PC-9 (cell line): ENCODE measurements at places on chromosomes 11 and 22.
A peak's percentile ranks its signal among the peaks of the same experiment; 100 is the strongest.

GRCh38 chr11:124768914-124769313, 6.8 kb upstream of the ESAM start:
- DNase-seq: no peak

DNA sequence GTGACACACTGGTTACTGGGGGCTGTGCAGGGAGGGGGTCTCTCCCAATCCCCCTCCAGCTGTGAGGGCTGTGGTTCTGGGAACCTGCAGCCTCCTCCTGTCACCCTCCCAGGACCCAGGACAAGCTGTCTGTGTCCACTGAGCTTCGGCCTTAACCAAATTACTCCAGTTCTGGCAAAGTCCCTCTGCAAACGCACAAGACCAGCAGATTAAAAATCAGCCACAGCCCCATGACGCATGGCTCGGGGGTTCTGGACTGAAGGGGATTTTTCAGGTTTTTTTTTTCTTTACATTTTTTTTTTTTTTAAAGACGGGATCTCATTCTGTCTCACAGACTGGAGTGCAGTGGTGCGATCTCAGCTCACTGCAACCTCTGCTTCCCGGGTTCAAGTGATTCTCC, 32.2 kb upstream of the A4GALT start:
- DNase-seq: no peak

- no peak for DNase-seq
Measured at GRCh38 chr22:40033586-40034380, 39.0 kb downstream of the FAM83F start.

GRCh38 chr11:86932924-86933875, 22.0 kb downstream of the FZD4 start:
- DNase-seq: no peak

DNA sequence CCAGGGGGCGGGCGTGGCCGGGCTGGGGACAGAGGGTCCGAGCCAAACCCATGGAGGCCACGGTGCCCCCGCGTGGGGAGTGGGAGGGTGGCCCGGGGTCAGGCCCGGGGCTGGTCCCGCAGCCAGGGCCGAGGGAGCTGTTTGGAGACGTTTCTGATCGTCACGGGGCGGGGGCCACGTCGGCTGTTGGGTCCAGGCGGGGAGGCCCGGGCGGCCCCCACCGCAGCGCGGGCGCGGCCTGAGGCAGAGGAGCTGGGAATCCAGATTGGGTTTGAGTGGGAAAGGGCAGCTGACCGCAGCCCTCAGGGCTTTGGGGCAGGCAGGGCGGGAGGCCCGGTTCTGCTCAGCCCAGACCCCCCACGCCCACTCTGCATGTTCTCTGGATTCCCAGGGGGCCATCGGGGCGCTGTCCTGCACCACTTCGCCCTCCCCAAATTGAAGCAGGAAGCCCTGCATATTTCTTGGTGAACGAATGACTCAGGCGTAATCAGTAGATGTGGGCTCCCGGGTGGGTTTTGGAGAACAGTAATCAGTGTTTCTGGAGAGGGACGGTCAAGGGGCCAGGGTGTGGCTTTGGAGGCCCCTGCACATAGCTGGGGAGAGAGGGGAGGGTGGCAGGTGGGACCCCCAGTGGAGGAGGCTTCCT, 583 bp downstream of the MRPL23 start:
- no peak for DNase-seq

DNA sequence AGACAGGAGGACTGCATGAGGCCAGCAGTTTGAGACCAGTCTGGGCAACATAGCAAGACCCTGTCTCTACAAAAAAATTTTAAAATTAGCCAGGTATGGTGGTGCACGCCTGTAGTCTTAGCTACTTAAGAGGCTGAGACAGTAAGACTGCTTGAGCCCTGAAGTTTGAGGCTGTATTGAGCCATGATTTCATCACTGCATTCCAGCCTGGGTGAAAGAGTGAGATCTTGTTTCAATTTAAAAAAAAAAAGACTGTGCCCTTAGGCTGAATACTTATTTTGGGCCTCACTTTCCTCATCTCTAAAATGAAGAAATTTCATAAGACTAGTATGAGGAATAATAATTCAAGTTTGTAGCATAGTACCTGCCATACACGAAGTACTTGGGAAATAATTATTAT, 6.9 kb downstream of the AQP11 start:
- DNase-seq: peak; percentile 84

DNA sequence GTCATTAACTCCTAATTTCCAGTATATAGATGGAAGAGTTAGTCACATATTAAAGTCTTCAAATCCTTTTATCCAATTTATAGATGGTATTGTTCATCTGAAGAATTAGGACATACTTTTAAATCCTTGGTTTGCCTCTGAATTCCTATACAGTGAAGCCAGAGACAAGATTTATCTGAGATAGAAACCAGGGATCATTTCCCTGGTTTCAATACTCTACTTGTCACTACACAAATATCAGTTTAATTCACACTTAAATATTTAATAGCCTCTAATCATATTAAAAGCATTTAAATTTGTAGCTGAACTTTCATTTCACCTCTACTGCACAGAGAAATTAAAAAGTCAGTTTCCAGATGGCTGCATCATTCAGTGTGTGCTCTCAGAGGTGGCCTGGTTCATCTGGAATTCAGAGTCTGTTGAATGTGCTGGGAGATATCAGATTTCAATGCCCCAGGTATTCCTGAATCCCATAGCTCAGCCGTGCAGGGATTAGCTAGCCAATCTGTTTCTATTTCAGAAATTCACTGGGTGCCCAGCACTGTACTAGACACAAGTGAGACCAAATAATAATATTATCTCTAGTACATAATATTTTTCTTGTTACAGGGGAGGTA, 344.3 kb downstream of the AASDHPPT start:
- no peak for DNase-seq

GRCh38 chr11:10405865-10406592, 49.0 kb upstream of the AMPD3 start:
- peak; percentile 72 for DNase-seq

- no peak for DNase-seq
Measured at GRCh38 chr11:13261591-13262061, 16.0 kb upstream of the BMAL1 start.

GRCh38 chr22:49999946-50000586, 12.5 kb downstream of the IL17REL start:
- no peak for DNase-seq

DNA sequence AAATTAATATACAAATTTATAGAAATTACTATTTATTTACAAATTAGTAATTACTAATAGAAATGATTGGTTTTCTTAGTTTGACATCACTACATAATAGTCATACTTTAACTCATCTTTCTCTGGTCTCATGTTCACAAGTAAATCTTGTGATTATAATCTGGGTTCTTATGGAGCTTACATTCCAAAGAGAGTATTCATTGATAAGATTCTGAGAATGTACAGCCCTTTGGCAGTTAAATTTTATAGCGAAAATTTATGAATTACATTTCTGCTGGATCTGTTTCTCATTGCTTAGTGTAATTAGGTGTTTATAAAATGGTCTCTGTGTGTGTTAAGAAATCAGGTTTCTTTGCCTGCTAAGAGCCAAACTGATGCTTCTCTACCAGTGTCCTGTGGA, 175.2 kb downstream of the TMEM135 start:
- no peak for DNase-seq

GRCh38 chr11:18452927-18453326, 2.7 kb upstream of the LDHAL6A start:
- DNase-seq: no peak

- no peak for DNase-seq
Measured at GRCh38 chr11:69657911-69658625, 17.1 kb downstream of the LTO1 start.

DNA sequence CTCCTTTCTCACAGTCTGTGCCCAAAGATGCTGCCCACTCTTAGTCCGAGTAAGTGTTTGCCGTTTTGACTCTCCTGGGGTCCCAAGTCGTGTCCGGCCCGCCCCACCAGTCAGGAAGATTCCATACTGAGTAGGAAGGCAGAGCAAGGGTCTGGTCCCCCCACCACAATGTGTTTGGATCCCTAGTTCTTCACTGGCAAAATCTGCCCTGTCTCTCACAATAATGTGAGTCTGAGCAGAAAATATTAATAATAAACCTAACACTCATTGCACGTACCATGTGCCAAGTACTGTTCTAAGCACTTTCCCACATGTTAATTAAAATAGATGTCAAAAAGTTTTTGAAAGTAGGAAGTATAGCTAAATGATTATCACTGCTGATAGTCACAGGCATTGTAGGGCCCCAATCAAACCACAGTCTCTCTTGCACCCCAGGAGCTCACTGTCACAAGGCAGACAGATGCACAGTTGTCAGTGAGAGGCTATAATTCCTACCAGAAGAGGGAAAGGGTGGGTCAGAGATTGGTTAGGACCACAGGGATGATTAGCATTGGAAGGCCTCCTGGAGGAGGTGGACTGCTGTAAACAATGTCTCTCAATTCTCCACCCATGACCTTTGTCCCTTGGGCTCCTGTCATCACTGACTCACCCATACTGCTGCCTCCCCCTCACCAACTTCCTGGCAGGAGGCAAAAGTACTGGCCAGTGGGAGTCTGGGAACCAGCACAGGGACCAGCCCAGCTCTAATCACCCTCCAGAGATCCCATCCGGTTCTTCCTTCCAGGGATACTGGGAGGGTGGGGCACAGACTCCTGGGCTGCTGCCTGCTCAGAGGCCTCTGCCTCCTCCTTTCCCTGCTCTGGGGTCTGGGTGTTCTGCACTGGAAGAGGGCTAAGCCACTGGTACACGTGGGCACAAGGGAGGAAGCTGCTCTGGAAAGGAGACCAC, 1.0 kb upstream of the POLD4 start:
- DNase-seq: peak; percentile 97

DNA sequence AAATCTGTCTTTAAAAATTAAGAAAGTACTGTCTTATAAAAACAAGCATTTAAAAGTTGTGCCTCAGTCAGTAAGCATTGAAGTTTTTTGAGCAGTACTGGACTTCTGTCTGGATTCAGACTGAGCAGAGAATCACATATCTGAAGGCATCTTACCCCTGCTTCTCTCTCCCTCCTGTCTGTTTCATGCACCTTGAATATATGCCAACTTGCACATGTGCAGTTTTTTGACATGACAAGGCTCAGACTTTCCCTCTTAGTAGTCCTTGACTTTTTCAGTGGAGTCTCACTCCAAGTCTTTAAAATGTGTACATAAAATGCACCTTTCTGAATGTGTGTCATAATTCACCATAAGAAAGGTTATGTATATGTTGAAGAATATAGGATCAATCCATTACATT, 19.8 kb downstream of the SPECC1L start:
- DNase-seq: no peak

DNA sequence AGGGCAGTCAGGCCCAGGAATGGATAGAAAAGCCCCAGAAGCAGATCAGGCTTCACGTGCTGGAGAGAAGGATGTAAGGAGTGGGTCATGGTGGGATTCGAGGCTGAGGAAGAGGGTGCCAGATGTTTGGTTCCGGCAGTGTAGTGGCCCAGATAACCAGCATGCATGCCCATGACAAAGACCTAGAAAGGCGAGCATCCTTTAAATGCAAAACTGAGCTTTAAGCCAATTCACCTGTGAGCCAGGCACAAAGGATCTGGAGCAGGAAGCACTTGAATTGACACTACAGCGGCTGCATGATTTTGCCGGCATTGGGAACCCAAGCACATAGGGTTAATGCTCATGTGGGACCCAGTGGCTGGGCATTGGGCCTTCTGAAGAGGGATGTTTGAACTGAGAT, 185.5 kb downstream of the TRIM29 start:
- DNase-seq: no peak

DNA sequence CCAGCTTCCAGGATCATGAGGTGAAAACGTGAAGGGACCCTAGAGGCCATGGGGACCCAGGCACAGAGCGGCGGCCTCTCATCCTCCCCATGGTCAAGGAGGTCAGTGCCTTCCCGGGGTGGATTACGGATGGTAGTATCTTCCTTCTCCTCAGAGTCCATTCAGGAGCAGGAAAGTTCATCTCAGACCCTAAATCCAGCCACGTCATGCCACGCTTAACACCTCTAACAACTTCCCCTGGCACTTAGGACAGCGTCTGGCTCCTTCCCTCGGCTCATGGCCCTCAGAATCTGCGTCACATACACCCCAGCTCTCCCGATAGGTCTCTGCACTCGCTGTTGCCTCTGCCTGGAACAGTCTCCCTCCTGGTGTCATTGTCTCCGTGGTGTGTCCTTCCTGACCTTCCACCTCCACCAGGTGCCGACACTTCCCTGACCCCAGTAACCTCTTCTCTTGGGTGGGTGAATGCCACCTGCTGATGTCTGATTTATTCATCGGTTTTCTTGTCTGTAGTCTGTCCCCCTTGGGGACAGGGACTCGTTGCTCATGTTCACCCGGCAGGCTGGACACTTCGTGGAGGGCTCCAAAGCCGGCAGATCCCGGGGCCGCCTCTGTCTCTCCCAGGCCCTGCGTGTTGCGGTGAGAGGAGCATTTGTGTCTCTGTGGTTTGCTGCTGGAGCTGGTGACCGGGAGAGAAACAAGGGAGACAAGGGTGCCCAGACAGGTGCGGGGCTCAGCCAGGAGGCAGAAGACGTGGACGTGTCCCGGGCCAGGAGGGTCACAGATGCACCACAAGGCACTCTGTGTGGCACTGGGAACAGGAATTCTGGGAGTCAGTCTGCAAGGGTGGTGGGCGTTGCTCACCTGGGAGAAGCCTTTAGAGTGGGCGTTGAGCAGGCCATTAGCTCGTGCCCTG, 1.4 kb downstream of the MYEOV start:
- DNase-seq: peak; percentile 61

DNA sequence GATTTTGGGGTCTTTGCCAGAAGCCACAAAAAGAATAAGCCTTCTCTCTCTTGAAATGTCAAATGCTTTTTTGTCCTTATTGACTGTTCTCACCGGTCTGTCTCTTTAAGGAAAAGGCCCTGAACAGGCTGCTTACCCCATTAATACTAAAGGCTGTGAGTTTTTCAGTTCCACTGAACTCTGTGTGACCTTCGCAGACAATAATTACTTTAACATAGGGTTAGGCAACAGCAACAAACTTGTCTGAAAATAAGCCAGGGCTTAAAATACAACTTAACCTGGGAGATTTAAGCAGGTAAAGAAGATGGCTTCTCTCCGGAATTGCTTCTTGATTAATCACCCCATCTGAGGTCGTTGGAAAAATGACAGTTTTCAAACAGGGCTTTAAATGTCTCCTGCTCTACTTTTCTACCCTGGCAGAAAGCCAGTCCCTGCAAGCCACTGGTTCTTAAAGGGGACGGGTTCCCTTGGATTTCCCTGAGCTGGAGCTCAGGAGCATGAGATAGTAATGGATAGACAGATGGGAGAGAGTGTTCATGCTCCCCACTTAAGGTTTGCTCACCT, 69.4 kb downstream of the ARL14EP start:
- DNase-seq: no peak

- no peak for DNase-seq
Measured at GRCh38 chr11:12213883-12214282, 103.5 kb downstream of the MICAL2 start.

DNA sequence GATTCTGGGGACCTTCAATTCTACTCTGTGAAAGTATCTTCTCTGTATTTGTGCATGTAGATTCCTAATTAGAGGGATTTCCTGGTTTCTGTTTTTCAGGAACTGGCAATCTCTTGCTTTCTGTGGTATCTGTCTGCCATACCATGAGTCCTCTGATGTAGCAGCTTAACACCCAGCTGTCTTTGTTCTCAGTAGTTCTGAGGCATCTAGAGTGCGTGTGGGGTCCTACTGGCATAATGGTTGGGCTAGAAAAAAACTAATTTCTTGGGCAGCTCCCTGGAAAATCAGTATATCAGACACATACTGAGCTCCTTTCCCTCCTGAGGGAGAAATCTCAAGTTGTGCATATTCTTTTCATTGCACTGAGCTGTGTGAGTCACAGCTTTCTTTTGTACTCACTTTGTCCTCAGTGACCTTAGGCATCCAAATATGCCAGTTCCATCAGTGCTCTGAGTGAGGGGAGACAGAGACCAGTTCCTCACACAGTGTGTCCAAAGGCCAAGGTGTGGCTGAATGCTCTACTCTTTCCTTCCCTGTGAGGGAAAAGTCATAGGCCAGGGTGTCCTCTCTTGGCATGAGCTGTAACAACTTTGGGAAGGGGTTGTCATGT, 35.5 kb upstream of the SLC22A24 start:
- no peak for DNase-seq
